NCI-H345 (cell line): ENCODE measurements at places on chromosomes 1 and 21.
A peak's percentile ranks its signal among the peaks of the same experiment; 100 is the strongest.

- no peak for DNase-seq
Observed at GRCh38 chr1:230393722-230394121, 32.4 kb downstream of the PGBD5 start.

DNA sequence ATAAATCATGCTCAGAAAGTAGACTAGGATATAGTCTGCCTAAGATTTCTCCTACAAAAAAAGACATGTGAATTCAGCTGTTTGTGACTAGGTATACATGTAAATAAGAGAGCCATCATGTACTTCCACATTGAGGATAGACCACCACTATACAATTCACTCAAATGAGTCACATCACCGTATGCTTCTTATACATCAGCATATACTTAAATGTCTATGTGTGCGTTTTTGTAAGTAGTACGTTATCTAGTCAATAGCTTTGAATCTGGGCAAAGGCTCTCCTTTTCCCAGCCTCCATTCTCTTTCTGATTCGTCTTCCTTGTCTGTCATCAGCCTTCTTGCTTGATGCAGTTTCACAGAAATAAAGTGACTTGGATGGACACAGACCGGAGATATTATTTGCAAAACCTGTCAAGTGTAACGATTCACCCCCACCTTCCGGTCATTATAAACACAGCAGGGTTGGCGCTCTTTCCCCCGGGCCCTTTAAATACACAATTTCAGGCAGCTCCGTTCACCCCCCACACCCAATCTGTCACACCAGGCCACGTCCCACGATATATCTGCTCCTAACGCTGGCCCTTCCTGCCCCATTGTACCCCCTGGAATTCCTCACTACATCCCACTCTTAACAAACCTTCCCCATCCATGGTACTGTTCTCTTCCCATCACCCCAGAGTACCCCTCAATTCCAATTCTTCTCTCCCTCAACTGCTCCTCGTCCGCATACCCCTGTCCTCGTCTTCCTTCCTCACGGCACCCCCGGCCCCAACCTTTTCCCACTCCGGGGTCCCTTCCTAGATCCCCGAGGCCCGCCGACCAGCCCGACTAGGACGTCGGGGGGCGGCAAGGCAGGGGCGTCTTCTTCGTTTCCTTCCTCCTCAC is 636 bp downstream of the VAMP4 start:
- DNase-seq: peak; percentile 15

- no peak for DNase-seq
Observed at GRCh38 chr1:222641269-222641948, 23.5 kb downstream of the MIA3 start.

DNA sequence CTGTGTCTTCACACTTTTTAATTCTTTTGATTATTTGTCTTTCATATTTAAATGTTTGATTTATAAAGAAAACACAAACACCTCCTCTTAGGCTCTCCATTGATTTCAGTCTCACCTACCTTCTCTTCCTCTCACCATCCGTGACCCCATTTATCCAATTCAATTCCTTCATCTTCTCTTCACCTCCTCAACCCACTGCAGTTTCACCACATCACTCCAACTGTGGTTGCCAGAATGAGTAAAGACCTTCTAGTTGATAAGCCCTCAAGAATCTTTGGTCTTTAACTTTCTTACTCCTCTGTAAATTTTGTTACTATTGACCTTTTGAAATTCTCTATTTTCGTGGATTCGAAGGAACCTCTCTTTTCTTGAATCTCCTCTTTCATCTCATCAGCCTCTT is 260.7 kb downstream of the CHRM3 start:
- no peak for DNase-seq

- DNase-seq: no peak
Observed at GRCh38 chr1:77926561-77927357, 38.3 kb downstream of the NEXN start.

GRCh38 chr1:171357179-171357578 is 43.2 kb downstream of the FMO4 start:
- DNase-seq: no peak

DNA sequence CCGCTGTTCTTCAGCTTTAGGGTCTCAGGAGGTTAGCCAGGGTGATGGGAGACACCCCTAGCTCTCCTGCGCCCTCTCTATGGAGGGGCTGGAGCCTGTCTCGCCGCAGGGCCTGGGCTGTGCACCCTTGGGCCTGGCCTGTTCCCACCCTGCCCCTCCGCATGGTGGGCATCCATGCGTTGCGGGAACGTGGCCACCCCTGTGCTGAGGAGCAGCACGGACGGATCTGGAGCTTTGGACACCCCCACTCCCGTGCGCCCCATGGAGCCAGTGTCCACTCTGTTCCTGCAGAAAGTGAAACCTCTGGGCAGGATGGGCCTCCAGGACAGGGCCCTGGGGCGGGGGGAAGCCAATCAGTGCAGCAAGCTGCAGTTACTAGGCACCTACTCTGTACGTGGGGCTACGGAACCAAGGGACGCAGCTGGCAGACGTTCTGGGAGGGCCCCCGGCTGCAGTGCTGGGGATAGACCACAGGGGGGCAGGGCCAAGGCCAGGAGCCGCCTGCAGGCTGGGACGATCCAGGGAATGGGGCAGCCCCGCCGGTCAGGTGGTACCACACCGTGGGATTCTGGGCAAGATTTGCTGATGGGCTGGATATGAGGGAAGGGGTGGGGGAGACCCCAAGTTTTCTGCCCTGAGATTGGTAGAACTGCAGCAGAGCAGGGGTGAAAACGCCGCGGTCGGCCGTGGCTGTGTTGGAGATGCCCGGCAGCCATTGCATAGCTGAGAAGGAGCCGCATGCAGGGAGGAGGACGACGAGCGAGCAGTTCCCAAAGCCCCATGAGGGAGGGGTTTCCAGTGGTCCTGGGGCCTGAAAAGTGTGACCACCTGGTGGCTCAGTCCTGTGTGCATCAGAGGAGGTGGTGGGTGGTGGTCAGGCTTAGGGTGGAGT is 43.3 kb downstream of the TP73 start:
- peak; percentile 20 for DNase-seq

DNA sequence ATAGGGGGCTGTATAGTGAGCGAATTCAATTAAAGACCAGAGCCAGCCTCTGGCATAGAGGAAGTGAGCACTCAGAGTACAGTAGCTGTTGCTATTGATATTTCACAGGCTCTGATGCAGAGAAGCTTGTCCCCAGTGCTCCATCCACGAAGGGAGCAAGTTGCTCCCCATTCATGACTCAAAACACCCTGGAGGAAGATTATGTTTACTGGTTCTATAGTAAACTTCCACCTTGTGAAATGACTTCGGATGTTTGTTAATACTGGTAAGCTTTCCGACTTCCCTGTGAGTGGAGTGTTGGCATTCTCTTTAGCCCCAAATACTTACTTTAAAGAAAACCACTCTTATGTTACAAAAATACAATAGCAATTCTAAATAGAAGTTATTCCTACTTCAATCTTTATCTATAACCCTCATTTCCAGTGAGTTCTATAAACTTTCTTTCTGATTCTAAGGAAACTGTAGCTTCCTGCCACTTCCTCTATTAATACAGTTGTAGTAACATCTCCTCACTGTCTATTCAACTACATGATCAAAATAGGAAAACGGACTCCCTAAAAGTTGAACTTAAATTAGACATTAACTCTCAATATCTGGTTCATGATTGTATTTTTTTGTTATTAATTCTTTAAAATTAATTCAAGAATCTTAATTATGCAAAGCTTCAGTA is 46.4 kb downstream of the ZNF281 start:
- no peak for DNase-seq

DNA sequence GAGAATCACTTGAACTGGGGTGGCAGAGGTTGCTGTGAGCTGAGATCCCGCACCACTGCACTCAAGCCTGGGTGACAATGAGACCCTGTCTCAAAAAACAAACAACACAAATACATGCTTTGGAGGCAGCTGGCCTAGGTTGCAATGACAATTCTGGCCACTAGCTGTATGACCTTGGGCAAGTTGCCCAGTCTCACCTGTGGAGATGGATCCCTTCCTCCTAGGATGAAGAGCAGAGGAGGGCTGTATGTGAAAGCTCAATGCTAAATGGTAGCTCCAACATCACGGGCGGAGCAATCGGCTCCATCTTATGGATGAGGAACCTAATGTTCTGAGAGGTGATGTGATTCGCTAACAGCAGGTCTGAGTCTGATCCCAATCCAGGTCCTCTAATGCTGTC is 20.6 kb downstream of the ADORA1 start:
- peak; percentile 35 for DNase-seq

DNA sequence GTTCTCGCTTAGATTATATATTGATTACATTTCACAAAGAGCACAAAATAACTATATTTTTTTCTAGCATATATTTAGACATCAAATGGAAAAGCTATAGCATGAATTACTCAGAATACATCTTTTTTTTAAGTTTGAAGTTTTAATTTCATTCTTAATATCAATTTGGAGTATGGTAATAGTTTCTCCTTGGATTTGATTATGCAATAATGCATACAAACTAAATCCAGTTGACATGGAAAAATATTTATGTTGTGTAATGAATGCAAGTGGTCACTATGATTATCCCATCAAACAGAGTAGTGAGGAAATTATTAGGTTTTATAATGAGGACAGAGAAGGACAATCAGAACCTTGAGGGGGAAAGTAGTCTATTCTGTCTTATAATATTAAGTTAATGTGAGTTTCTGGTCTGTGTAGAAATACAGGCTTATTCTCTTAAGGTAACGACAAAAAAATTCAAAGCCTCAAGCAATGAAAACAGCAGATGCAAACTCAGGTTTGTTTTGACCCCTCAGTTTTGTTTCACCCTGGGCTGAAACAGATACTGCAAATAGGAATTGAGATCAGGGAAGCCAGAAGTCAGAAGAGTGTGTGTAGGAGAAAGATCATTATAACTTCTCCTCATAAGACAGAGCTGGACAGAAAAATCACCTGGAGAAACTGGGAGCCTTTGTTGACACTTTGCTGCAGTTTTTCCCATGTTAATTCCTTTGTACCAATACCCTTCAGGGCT is 23.7 kb downstream of the LRRC8B start:
- DNase-seq: no peak

DNA sequence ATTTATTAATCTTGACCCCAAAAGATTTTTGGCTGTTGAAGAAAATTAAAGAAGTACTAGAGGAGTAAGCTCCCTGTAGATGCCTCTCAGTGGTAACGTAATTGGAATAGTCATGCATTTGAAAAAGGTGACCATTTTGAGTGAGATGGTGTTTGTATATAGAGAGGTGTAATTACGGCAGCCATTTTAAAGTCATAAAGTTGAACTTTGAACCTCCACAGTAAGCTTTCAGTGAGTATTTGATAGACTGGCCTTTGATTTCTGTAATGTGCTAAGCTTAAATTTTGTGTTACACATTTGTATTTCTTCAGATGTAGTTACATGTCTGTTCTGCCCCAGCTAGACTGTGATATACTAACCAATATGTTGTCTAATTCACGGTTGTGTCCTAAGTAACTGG is 21.5 kb upstream of the TMCO2 start:
- no peak for DNase-seq

GRCh38 chr1:207872621-207873020 is 38.3 kb downstream of the CD34 start:
- DNase-seq: no peak

DNA sequence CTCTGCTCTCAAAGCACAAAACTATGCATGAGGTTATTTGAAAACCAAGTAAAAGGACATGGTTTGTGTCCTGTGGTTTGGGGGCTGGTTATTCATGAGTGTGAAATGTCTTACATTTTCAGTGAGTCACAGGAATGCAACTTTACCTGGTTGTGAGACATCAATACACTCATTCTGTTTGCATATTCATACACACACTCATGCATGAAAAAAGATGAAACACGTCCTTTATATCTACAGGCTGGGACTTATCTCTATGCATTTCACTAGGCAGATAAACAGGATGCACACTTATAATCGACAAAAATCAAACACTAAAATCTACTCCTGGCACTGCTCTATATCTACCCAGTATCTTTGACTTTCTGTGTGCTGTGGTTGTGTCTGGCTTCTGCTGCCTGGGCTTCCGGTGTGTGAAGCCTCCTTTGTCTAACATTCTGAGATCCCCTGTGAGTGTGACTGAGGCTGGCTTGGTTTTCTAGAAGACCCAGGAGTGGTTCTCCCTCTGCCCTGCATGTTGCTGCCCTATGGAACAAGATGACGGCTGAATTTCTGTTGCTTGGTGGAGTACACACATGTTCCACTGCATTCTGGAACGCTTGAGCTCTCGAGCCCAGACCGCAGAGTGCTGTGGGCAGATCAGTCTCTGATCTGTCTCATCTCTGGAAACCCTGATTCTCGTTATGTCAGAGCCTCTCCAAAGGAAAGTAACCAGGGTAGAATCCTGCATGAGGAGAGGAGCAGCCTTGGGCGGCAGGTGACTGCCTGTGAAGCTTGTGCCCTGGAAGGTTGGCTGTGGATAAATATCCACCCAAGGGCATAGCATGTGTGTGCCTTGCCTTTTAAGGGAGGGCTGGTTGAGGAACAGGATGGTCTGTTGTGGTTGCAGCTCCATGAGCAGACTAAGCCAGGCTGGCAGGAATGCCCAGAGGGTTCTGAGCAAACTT is 19.7 kb upstream of the FASLG start:
- no peak for DNase-seq

- DNase-seq: peak; percentile 71
Observed at GRCh38 chr1:16243936-16244649, 7.1 kb upstream of the CPLANE2 start.

DNA sequence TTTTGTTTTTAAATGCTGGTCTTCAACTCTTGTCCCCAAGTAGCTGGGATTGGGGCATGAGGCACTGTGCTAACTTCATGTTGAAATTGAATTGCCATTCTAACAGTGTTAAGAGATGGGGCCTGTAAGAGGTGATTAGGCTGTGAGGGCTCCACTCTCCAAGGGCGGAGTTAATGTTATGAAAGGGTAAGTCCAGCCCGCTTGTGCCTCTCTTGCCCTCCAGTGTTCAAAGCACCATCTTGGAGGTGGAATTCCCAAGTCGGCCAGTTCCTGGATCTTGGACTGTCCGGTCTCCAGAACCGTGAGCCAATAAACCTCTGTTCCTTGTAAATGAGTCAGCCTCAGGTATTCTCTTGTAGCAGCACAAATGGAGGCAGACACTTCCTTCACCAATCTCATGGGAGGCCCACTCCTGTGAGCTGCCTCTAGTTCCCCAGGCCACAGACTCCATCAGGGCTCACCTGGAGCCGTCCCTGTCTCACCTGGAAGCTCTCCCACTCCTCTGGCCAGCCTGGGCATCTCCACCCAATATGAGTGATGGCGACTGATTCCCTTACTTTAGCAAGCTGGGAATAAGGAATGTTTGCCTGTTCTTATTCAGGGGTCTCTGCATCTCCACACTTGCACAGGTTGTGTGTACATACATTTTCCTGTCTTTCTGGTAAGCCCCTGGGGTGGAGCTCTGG is 15.5 kb downstream of the IBA57 start:
- DNase-seq: no peak

DNA sequence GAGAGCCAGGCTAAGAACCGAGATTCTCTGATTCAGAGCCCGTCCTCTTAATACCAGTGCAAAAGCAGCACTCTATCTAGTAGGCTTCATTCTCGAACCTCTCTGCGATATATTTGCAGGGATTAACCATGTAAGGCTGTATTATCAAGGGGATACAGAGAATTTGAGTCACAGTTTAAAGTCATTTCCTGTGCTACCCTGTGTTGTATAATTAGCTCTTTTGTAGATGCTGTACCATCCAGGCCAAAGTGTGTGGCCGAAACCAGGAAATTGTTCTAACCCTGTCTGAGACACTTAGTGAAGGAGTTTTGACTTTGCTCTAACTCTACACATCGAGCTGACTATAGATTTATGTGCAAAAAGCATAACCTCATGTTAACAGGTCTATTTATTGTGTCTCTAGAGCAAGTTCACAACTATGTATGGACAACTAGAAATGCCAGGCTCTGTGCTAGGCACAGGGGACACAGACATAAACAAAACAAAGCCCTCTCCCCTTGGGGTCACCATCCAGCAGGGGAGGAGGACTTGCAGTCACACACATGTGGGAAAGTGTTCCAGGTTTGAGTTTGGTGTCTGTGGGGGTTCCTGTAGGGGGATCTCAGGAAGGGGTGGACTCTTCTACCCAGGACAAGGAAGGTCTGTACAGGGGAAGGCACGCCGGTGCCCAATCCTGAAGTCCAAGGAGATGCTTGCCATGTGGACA is 182.2 kb downstream of the DHRS3 start:
- DNase-seq: no peak
